ENCODE measurements at places on chromosomes 6 and 20. TPM values are rescaled to one million over a fixed set of nuclear protein-coding genes. Genes with fewer than 3 reads are reported as not detected.

The HLA-DMA gene
- 85.2 TPM for total RNA-seq

The FOXC1 gene
- 53.5 TPM for total RNA-seq

The EFCAB8 gene
- not detected for total RNA-seq

The GJA10 gene
- not detected for total RNA-seq

The PLG gene
- total RNA-seq, result not detected

The METTL24 gene
- total RNA-seq, result 0.98 TPM

The OLIG3 gene
- not detected for total RNA-seq

The LRRN4 gene
- not detected for total RNA-seq

The ZSCAN23 gene
- total RNA-seq, result 6.6 TPM

The EZR gene
- total RNA-seq, result 158 TPM

The PDE7B gene
- total RNA-seq, result 22.5 TPM

DNA sequence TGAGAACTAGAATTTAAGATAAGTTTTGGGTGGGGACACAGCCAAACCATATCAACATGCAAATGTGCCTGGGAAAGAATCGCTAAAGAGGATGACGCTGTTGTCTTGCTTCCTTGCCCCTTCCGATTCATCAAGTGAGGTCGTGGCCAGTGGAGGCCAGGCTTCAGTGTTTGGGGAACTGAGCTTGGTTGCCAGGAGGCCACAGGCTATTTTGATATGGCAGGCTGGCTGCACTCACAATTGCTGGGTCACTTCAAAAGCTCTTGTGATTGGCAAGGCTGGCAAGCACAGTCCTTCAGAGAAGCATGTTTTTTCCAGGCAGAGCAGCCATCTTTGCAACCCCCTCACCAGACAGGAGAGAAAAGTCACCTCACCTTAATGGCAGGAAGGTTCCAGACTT, 45.8 kb downstream of the SAMD5 start:
- no peak for DNase-seq

- no peak for DNase-seq
These were observed 244.7 kb upstream of the PRND start for GRCh38 chr20:4476903-4477500.

GRCh38 chr6:113788586-113788985, 68.6 kb upstream of the MARCKS start:
- no peak for DNase-seq

- no peak for DNase-seq
These were observed 412.2 kb downstream of the UTRN start for GRCh38 chr6:144697369-144697760.

DNA sequence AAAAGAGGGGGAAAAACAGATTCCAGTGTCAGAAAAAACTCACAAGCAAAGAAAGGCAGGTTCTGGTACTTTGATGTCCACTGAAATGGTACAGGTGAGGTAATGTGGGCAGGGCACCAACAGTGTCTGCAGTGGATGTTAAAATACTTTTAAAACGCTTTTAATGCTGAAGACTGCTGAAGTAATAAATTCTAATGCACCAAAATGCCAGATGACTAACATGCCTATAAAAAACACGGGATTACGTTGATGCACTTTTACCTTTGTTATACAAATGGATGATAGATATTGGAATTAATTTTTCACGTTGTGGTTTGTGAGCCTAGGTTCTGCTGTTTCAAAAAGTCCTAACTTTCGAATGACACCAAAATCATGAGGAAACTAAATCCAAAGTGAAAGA, 83.3 kb downstream of the TINAG start:
- DNase-seq, result no peak

DNA sequence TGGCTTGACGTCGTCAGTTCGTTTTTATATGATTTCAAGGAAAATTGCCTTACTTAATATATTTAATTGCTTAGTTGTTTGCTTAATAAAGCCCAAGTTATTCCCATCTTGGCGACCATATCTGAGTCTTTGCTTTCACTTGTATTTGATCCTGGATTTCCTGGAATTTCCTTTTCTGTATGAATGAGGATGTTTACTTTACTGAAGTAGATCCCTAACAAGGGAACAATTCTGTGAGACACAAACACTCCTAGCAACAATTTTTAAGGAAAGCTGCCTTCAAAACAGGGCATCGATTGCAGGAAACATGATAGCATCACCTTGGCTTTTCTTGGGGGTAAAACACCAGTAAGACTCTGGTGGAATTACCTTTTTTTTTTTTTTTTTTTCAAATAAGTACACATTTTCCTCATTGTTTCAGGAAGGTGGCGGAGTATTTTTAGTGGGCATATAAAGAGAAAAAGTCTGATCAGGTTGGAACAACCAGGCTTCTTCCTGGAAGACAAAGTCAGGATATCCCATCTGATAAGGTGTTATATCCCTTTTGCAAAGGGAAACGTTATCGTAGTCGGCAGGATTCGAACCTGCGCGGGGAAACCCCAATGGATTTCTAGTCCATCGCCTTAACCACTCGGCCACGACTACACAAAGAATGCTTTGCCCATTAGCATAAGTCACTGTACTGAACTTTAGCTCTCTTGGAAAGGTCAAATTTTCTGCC, 68.5 kb upstream of the ZNF184 start:
- no peak for DNase-seq

DNA sequence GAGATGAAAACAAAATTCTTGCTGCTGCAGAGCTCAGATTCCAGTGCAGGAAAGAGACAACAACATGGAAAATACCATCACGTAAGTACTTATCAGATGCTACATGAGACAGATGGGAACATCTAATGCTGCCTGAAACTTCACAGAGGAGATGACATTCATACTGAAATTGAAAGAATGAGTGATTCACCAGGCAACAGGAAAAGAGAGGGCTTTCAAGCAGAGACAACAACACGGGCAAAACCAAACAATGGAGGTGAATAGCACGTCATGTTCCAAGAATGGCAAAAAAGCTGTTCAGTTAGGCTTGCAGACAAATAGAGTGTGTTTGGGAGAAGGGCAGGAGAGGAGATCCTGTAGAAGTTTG, 39.3 kb downstream of the GTF2H5 start:
- no peak for DNase-seq

- DNase-seq, result no peak
These were observed 6.1 kb upstream of the PRSS16 start for GRCh38 chr6:27241443-27241842.

DNA sequence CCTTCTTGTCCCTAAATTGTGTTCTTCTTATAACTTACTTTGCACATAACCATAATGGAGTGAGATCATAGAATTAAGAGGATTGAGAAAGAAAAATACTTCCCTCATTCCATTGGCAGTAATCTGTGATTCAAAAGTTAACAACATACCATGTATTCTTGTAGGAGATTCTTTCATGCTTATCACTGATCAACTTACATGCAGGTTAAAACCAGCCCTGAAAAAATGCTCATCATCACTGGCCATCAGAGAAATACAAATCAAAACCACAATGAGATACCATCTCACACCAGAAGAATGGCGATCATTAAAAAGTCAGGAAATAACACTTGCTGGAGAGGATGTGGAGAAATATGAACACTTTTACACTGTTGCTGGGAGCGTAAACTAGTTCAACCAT, 36.5 kb upstream of the GFRAL start:
- DNase-seq, result no peak

- DNase-seq, result no peak
These were observed 24.9 kb upstream of the HDGFL1 start for GRCh38 chr6:22544476-22544875.

DNA sequence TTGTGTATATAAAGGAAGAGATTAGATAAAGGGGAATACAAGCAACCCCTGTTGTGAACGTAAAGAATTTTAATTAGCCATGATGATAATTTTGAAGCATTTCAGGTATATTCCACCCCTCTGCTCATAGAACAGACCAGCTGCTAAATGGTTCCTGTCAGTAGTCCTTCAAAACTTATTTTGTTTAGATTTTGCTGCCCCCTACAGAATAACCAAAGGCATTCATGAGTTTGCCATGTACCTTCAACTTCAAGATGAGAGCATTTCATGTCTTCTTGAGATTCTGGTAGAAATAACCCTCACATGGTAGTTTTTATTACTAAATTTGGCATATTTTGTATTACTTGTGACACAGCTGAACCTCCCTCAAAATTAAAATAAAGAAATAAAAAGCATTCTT, 1586.7 kb downstream of the HACE1 start:
- no peak for DNase-seq

DNA sequence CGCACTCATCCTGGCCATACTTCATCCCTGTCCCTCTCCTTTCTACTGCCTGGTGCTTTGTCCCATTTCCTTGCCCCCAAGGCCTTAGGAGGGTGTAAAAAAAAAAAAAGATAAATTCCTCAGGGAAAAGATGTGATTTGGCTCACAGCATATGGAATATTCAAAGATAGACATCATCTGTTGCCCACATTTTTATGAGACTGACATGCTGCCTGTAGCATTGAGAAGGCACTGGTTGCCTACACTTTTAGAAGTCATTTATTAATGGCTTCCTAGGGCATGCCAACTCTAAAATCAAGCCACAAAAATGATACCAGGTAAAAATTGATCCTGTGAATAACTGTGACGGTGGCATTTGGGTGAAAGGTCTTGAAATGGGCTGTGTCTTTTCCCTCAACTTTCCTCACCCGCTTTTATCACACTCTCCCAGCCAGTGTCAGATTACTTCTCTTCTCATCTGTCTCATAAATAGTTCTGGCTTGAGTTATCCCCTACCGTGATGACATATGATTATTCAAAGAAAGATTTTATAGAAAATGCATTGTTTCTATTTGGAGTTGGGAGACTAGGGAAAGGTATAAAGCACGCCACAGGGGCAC, 139.4 kb downstream of the CARMIL1 start:
- no peak for DNase-seq

GRCh38 chr6:136180704-136181511, 69.2 kb downstream of the MTFR2 start:
- no peak for DNase-seq

- DNase-seq, result no peak
These were observed 195.5 kb upstream of the PDE10A start for GRCh38 chr6:165858586-165858985.

GRCh38 chr6:132390017-132390416, 11.3 kb downstream of the MOXD1 start:
- no peak for DNase-seq

DNA sequence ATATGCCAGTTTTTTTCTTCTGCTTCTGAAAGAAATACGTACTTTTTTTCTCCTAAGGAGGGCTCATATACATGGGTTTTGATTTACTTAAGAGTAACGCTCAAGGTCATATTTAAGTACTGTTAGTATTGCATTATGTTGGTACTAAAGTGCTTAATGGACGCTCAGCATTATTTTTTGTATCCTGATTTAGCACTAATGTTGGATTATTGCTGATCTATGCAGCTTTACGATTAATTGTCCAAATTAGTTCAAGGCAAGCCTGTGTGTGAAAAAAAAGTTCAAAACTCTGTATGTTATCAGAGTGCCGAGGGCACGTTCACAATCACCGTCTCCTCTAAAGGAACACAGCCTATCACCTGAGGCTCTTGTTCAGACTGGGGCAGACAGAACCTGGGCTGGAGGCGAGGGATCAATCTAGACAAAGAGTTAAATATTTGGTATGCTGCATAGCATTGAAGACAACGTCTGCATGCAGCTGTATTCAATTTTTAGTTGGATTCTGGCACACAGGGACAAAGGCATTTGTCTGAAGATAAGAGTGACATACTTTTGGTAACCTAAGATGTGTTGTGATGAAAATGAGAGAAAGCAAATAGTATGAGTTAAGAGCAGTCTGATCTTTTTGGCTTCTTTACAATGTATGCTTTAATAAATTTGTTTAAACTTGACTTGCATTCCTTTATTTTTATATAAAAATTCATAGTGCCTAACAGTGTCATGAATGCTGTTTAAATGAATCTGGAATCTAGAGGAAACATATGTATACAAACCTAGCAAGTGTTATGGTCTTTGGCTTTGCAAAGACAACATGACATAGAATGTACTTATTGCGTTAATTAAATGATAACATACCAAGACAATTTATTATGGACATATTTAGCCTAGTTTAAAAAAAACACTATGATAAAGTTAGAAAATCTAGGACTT, 341.2 kb downstream of the SAMD5 start:
- DNase-seq, result no peak

- no peak for DNase-seq
These were observed 858 bp downstream of the FAM83D start for GRCh38 chr20:38926934-38927616.

- no peak for DNase-seq
These were observed 28.4 kb downstream of the HLA-C start for GRCh38 chr6:31243508-31243907.

Measured in tibial nerve (tissue), 4 donors.